Activated CD4-positive, alpha-beta T cell treated with anti-CD3 and anti-CD28 coated beads, Interleukin-2, amount 10 ng/mL, durations not matched to agents 7 days and 5 days (primary cell): ENCODE measurements at places on chromosomes 3 and 15. TPM values are rescaled to one million over a fixed set of nuclear protein-coding genes. Genes with fewer than 3 reads are reported as not detected.

DNA sequence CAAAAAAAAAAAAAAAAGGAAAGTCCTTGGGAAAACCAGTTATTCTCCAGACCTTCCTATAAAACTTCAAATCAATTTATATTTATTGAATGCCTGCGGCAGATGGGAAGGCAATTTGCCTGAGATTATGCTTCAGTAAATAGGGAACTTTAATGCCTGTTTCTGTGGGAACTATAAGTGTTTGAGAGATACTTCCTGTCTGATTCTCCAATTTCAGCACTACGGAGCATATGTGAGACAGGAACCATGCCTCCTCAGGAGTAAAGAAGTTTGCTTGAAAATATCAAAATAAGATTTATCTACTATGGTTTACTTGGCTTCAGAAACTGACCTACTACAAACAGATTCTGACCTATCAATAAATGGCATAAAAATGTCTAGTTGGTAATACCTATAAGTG is 135.5 kb downstream of the CBLB start:
- peaks cover 9% of the 10 kb centered on the region for H3K4me1 ChIP-seq
- no peak for DNase-seq
- no peak overlapping the region for H3K4me3 ChIP-seq
- no peaks in the 10 kb centered on the region for H3K27me3 ChIP-seq

- H3K27ac ChIP-seq, result no peak overlapping the region
- H3K4me1 ChIP-seq, result no peaks in the 10 kb centered on the region
- no peak for DNase-seq
- H3K4me3 ChIP-seq, result no peak overlapping the region
- no peaks in the 10 kb centered on the region for H3K27me3 ChIP-seq
Measured at GRCh38 chr3:178551916-178552321, 15.7 kb downstream of the KCNMB2 start.

DNA sequence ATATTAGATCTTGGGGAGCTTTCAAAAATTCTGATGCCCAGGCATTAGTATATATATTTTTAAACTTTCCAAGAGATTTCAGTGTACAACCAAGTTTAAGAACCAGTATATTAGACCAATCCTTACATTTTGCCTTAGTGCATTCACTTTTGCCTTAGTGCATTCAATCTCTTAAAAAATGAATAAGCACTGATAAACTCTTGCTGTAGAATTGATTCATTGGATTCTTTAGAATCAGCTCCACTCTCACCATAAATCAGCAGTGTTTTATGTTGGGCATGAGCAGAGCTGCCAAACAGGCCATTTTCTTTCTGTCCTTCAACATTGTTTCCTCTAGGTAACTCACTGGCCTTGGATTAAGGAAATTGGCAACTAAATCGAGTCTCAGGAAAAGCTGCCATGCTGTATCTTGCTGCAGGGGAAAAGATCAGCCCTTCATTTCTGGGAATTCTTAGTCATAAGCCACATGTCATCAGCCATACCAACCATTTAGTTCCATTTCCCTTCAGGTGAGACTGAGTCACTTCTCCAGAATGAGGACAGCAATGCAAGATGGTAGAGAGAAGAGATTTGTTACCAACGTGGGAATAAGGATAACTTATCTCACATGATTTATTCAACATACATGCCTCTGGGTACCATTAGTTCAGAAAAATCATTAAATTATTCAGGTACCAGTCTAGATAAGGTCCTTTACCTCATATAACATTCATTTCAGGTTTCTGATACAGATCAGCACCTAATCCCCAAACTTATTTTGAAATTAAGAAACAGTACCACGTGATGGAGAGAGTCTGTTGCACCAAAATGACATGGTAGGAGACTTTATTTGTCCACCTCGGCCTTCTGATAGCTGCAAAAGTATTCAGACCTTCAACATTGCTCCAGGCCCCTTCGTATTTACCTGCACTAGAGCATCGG is 192.5 kb downstream of the P3H2 start:
- H3K27ac ChIP-seq, result no peak overlapping the region
- H3K36me3 ChIP-seq, result no peaks in the 10 kb centered on the region
- no peak overlapping the region for H3K4me3 ChIP-seq
- DNase-seq, result no peak
- H3K4me1 ChIP-seq, result peaks cover 3% of the 10 kb centered on the region
- no peaks in the 10 kb centered on the region for H3K27me3 ChIP-seq

DNA sequence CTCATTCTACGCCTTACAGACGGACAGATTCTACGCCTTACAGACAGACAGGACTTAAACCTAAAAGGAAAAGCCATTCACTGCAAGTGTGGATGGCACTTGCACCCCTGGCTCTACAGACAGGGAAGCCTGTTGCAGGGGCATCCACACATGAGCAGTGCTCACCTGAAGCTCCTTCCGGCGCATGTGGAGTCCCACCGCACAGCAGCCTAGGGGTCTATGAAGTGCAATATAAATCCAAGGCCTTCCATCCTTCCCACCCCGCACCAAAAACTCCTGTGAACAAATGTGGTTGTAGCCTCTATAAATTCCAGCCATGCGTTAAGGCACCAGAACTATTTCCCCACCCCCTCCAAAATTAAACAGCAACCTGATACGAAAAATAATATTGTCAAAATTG is 121.3 kb downstream of the LRIG1 start:
- H3K27me3 ChIP-seq, result no peaks in the 10 kb centered on the region
- DNase-seq, result no peak
- peaks cover 78% of the 10 kb centered on the region for H3K36me3 ChIP-seq
- H3K4me3 ChIP-seq, result no peak overlapping the region
- no peak overlapping the region for H3K27ac ChIP-seq

DNA sequence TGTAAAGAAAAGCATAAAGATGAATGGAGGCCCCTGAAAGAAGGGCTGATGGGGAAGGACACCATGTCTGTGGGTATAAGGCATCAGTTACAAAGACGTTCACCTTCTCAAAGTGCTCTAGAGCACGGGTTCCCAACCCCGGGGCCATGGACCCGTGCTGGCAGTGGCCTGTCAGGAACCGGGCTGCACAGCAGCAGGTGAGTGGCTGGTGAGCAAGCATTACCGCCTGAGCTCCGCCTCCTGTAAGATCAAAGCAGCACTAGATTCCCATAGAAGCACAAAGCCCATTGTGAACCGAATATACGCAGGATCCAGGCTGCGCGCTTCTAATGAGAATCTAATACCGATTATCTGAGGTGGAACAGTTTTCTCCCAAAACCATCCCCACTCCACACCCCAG is 25.7 kb downstream of the MYO1E start:
- H3K4me3 ChIP-seq, result no peak overlapping the region
- no peak overlapping the region for H3K27ac ChIP-seq
- no peak for DNase-seq

GRCh38 chr15:79364571-79365240 is 53.8 kb downstream of the TMED3 start:
- H3K27me3 ChIP-seq, result no peaks in the 10 kb centered on the region

DNA sequence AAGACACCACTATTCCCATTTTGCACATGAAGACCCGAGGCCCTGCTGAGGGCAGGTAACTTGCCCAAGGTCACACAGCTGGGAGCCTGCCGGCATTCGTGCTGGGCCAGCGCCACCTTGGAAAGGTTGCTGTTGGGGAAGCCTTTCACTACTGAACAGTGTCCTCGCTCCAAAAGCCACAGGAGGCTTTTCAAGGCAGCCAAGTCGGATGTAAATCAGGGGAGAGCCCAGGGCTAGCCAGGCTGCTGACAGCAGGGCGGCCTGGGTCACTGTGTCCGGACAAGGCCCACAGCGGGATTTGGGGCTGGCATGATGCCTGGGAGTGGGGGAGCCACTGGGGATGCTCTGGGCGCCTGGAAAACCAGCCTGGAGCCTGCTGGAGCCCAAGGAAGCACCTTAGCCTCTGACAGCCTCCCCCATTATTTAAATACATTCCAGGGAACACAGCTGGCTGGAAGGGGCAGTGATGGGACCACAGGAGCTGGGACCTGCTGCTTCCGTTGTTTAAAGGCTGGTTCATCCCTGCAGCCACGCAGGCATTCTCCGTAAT is 10.5 kb downstream of the SLC6A6 start:
- no peak for DNase-seq
- H3K36me3 ChIP-seq, result peaks cover 11% of the 10 kb centered on the region
- peaks cover 24% of the 10 kb centered on the region for H3K4me1 ChIP-seq
- H3K27ac ChIP-seq, result no peak overlapping the region
- no peaks in the 10 kb centered on the region for H3K27me3 ChIP-seq

- H3K27ac ChIP-seq, result peak overlapping the region; percentile 4
- peaks cover 7% of the 10 kb centered on the region for H3K4me1 ChIP-seq
- DNase-seq, result peak; percentile 24
Measured at GRCh38 chr15:60787837-60788691, 309.1 kb upstream of the ICE2 start.

DNA sequence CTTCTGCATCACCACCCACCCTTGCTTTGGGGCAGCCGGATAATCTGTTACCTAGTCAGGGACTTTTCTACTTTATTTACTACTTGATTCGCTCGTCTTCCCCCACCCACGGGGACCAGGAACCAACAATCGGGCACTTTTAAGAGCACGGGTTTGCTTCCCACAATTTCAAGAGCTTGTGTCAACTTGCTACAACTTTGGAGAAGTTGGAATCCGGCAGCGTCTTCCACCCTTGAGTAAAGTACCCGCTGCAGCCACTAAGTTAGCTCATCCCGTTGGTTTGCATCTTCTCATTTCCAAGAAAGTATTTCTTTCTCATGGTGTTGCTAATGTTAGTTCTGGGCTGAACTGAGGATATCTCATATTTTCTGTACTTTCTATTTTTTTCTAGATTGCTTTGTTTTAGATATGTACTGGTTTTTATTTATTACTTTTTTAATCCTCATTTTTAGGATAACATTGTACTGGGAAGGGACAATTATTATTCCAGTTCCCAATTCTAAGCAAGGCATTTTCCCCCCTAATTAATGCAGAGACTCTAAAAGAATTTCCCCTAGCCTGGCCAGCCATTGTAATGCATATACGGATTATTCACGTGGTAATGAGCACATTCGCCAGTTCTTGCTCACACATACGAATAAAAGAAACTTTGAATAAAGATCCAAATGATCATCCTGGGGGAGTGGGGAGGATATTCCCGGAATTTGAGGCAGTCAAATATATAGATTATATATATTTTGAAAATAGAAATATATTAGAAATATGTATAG is 4.0 kb downstream of the SOX2 start:
- peaks cover 76% of the 10 kb centered on the region for H3K27me3 ChIP-seq
- H3K36me3 ChIP-seq, result peaks cover 3% of the 10 kb centered on the region
- no peak overlapping the region for H3K27ac ChIP-seq
- no peak for DNase-seq

GRCh38 chr3:150599611-150600297 is 3.4 kb upstream of the SELENOT start:
- no peaks in the 10 kb centered on the region for H3K27me3 ChIP-seq
- H3K4me1 ChIP-seq, result peaks cover 29% of the 10 kb centered on the region
- H3K4me3 ChIP-seq, result no peak overlapping the region
- no peak overlapping the region for H3K27ac ChIP-seq
- peaks cover 17% of the 10 kb centered on the region for H3K36me3 ChIP-seq

GRCh38 chr3:124587053-124587408 is 143.2 kb upstream of the UMPS start:
- no peak for DNase-seq
- H3K4me1 ChIP-seq, result peaks cover 16% of the 10 kb centered on the region
- H3K27ac ChIP-seq, result no peak overlapping the region
- H3K4me3 ChIP-seq, result no peak overlapping the region
- no peaks in the 10 kb centered on the region for H3K36me3 ChIP-seq

DNA sequence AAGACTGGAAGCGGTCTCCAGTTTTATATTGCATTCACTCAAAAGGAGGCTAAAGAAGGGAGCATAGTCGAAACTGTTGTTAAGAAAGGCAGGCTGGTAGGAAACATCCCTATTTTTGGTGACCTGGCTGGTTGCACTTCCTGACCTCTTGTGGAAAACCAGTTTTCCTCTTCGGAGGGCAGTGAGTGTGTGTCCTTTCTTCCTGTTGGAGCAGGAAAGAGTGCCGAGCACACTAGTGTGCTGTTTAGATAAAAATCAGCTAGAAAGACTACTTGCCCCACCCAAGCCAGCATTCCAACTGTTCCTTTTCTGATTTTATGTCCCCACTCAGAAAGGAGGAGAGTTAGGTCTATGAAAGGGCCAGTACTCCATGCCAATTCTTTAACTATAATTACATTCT is 65.1 kb upstream of the CCR4 start:
- H3K27ac ChIP-seq, result no peak overlapping the region
- H3K27me3 ChIP-seq, result peaks cover 26% of the 10 kb centered on the region
- H3K4me3 ChIP-seq, result no peak overlapping the region
- DNase-seq, result no peak
- peaks cover 30% of the 10 kb centered on the region for H3K4me1 ChIP-seq
- peaks cover 3% of the 10 kb centered on the region for H3K36me3 ChIP-seq

DNA sequence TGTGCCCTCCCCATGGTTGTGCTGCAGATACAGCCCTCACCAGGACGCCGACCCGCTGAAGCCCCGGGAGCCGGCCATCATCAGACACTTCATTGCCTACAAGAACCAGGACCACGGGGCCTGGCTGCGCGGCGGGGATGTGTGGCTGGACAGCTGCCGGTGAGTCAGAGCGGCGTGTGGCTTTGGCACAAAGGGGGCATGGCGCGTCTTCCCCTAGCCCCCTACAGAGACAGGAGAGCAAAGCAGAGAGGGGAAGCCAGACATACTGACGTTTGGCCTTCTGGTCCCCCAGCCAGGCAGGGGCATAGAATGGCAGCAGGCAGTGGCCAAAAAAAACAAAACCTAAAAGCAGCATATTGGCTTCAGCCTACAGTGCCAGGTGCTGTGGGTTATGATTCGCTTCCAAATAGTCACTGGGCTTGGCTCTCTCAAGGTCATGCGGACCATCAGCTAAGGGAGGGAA is 64.0 kb downstream of the MESD start:
- no peak for DNase-seq
- H3K27me3 ChIP-seq, result no peaks in the 10 kb centered on the region
- H3K27ac ChIP-seq, result no peak overlapping the region
- no peaks in the 10 kb centered on the region for H3K36me3 ChIP-seq

The LRRN1 gene
- total RNA-seq, result 0.20 TPM

The TBCCD1 gene
- total RNA-seq, result 14.3 TPM

The PTX3 gene
- total RNA-seq, result 0.40 TPM

The IL5RA gene
- total RNA-seq, result not detected

The GREM1 gene
- not detected for total RNA-seq

The ATG3 gene
- 74.5 TPM for total RNA-seq

The LEKR1 gene
- 0.54 TPM for total RNA-seq

The TRIM71 gene
- not detected for total RNA-seq
